ENCODE measurements at places on chromosomes 4 and X.

DNA sequence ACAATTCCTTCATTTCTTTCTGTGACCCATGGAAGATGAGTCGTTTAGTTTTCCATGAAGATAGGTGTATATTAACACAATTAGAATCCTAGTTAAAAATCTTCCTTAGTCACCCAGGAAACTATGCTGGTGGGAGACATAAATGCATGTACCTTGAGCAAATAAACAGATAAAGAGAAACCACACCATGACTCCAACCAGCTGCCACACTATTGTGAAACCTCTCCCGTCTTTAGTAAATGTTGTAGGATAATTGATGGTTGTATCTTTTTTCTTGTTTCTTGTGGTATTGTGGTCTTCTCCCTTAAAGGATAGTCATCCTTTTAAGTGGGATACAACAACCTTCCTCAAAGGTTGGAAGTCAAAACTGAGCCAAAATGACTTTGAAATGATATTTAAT lies 103.8 kb upstream of the LEF1 start:
- DNase-seq: no peak

- no peak for DNase-seq
Observed at GRCh38 chrX:18534949-18535348, 109.5 kb downstream of the CDKL5 start.

DNA sequence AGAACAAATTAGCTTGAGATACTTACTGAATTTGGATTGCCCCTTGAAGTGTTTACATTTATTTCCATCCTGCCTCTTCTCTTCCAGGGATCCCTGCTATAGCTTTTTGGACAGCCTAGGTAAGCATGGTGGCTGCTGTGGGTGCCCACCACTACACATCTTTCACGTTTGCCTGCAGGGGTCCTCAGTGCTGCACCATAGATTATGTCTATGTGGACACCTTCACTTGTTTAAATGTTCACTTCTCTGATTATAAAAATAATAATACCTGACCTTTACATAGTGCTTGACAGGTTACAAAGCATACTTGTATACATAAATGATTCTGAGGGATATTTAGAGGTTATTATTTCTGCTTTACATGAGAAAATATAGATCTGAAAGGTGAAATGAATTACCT lies 67.9 kb upstream of the SLC4A4 start:
- no peak for DNase-seq

- DNase-seq: no peak
Observed at GRCh38 chr4:6614701-6615230, 25.7 kb upstream of the MRFAP1 start.

DNA sequence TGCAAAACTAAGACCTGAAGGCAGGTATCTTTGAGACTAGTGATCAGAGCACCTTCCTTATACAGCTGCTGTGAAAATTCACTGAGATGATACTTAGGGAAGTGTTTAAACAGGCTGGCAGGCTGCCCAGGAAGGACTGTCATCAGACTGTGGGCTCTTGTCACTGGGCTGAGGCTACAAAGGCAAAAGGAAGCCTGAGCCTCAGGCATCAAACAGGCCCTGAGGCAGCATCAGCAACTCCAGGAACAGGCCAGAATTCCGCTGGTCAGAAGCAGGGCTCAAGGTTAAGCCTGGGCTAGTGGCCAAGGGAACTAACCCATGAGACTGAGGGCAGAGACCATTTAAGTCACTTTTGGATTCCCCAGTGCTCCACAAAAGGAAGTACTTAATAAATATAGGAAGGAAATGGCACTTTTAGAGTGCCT lies 12.8 kb downstream of the PJA1 start:
- DNase-seq: no peak

DNA sequence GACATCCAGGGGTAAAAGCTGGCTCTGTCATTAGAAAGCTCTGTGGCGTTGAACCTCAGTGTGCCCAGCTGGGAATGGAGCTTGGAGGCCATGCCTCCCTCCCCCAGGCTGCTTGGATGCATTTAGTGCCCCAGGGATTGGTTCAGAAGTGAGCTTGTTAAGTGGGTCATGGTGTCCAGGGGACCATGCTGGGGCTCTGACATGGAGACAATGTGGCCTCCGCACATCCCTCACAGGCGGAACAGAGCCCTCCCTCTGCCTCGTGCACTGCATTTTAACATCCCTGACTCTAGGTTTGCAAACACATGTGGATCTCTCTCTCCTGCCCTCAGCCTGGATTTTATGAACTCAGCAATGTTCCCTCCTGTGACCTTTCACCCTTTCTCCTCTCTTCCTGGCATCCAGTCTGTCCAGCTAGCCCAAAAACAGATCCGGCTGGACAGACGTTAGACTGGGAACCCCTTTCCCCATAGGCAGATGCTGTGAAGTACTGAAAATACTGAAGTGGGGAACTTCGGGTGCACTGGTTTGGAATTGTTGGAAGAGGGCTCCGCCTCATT lies 81.5 kb downstream of the SORCS2 start:
- no peak for DNase-seq

- DNase-seq: no peak
Observed at GRCh38 chr4:177802162-177802561, 359.9 kb upstream of the AGA start.

DNA sequence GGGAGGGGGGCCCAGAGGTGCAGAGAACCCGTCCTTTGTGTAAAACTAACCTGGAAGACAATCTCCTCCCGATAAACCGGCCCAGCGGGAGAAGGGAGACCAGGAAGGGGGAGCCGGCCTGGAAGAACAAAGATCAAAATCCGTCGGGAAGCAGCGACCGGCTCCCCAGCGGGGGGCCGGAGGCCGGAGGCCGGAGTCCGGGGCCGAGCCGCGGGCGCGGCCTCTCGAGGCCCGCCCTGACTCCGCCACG lies 552 bp downstream of the ZDHHC9 start:
- DNase-seq: no peak

GRCh38 chr4:71938776-71939175 lies 93.0 kb upstream of the NPFFR2 start:
- DNase-seq: no peak

DNA sequence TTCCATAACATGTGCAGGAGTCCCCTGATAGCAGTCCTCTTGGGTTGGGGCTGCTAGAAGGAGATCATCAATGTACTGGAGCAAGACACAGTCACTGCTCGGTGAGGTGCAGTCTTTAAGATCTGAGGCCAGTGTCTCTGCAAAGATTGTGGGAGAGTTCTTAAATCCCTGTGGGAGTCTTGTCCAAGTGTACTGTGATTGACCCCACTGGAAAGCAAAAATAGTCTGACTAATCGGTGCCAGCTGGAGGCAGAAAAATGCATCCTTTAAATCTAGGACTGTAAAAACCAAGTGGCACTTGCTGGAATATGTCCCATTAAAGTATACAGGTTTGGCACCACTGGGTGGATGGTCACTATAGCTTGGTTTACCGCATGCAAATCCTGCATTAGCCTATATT lies 31.1 kb downstream of the SULT1E1 start:
- DNase-seq: no peak
